ENCODE measurements at places on chromosomes 1 and 21. TPM values are rescaled to one million over a fixed set of nuclear protein-coding genes. Genes with fewer than 3 reads are reported as not detected.

GRCh38 chr1:208533746-208534598 lies 289.8 kb upstream of the PLXNA2 start:
- DNase-seq: no peak

DNA sequence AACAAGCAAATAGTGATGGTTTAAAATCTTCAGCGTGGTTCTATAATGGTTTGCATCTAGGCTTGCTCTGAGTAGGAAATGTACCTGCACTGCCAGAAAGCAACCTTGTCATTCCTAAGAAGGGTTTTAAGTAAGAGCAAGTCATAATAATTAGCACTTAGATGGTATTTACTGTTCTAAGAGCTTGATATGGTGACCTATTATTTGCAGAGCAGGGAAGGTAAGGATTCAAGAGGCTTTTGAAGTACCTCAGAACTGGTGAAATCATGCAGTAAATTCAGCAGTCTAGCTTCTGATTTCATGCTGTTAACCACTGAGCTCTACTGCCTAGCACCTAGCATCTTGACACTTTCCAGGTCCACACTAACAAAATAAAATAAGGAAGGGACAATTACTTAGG lies 23.7 kb downstream of the ATP1A1 start:
- no peak for DNase-seq

DNA sequence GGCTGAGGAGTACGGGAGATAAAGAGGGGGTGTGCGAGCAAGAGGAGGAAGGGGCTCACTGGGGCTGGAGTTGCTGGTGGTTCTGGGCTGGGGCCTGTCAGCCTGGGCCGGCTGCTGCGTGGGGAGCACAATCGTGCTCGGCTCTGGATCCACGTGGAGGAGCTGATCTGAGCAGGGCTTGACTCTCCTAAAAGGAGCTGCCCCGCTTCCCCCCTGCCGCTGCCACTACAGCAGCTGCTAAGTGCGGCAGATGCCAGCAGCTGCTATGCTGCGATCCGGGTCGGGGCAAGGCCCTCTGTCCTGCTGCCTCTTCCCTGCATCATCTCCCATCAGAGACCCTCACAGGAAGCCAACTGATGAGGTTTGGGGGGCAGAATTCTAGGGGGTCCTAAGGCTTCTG lies 165.9 kb downstream of the PCBP3 start:
- DNase-seq: no peak

DNA sequence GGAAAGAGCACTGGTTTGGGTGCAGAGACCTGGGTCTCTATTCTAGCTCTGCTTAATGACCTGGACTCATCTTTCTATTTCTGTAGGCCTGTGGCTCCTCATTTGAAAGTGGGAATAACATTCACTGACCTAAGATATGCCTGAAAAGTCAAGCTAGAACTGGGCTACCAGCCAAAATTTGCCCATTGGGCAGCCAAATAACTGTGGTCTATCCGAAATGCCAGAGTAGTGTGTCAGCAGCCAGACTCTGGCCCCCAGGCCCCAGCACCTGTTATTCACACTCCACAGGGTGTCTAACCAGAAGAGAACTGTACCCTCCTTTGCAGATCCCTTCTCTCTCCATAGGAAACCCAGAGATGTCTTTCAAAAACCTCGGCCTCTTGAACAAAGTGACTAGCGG lies 12.6 kb downstream of the DAB1 start:
- DNase-seq: peak; percentile 22

DNA sequence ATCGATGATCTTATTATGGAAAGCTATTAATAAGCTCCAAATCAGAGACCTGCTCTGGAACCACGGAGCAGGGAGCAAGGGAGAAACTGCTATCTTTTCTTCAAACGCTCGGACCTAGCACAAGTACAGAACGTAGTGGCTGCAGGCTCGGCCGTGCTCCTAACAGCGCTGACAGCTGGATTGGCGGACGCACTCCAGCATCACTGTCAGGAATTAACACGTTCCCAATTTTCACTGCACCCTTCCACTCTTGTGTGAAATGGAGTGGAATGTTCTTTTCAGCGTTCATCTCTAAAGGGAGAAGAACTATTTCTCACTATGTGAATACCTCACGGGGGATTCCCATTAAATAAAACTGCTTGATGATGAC lies 106.9 kb downstream of the ZNF281 start:
- peak; percentile 50 for DNase-seq

DNA sequence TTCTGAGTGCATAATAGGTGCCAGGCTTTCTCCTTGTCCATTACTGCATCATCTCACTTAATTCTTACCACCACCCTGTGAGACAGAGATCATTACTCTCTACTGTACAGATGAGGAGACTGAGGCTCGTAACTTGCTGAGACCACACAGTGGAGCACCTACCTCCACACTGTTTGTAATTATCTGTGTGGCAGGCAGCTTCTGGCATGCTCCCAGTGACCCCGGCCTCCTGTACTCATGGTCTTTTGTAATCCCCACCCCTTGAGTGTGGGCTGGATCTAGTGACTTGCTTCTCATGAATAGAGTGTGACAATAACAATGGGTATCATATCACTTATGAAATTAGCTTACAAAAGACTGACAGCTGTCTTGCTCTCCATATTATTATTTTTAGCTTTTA lies 407.3 kb downstream of the MATN1 start:
- no peak for DNase-seq

GRCh38 chr1:29311352-29312030 lies 75.2 kb downstream of the PTPRU start:
- no peak for DNase-seq

DNA sequence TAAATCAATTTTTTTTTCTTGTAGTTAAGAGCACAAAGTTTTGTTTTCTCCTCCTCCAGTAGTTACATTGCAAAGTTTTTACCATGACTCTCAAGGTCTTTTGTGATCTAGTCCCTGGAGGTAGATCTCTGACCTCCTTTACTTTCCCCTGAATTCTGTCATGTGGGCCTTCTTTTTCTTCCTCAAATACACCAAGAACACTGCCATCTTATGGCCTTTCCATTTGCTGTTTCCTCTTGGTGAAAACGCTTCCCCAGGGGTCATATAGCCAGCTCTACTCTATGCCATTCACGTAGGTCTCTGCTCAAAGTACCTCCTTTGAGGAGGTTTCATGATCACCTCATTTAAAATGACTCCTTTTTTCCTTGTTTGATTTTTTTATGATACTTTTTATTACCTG lies 2.7 kb downstream of the DDX20 start:
- peak; percentile 22 for DNase-seq

GRCh38 chr1:241994171-241994570 lies 4.7 kb downstream of the MAP1LC3C start:
- no peak for DNase-seq

DNA sequence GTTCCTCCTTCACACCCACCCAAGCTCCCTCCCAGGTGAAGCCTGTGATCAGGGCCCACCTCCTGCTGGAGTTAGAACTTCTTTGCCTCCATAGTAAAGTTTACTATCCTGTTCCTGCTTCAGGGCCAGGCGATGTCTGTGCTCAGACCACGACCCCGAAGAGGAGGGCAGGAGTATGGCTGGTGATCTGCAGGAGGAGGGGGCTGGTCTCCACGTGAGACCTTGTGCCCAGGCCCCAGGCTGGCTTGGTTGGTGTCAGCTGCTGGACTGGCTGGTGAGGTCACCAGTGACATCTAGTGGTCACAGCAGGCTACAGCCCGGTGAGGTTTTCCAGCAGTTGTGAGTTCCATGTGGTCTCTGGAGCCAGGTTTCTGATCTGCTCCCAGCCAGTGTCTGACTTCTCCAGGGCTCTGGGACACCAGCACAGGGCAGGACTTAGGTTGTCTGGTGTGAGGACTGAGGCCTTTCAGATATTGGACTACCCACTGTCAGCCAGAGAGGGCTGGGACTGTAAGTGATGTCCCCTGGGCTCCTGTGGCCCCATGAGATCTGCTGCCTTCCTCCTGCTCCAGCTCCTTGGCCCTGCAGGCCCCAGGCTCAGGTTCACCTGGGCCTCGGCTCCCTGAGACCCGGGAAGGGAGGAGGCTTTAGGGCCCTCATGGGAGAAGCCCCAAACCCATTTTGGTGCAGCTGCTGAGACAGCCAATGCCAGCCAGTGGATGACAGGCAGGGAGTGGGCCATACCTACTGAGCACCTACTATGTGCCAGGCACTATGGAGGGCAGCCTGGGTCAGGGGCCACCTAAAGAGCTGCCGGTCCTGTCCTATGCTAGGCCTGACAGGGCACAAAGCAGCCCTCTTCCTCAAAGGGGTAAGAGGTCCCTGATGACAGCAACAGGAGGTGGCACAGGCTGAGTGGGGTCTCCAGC lies 6.0 kb upstream of the UBL4B start:
- DNase-seq: peak; percentile 77

DNA sequence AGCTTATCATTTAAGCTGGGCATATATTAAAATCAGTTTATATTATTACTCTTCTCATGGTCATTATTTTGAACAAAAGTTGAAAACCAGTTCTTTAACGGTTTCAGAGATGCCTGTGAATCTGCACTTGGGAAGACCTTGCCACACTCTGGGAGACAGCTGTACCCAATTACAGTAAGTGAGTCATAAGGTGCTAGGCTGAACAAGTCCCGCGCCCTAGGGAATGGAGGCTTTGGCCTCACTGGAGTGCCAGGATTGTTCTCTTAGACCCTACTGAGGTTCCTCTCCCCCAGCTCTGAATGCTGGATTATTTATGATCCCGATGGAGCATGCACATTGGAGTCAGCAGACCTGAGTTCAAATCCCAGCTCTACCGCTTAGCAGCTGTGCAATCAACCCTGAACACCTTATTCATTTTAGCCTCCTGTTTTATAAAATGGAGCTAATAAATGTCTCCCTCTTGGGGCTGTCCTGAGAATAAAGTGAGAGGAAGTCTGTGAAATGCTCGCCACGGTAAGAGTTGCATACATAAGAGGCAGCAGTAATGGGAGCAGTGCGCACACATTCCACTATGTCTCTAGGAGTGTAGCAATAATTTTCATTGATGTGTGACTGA lies 266.2 kb downstream of the FOXD2 start:
- peak; percentile 91 for DNase-seq

DNA sequence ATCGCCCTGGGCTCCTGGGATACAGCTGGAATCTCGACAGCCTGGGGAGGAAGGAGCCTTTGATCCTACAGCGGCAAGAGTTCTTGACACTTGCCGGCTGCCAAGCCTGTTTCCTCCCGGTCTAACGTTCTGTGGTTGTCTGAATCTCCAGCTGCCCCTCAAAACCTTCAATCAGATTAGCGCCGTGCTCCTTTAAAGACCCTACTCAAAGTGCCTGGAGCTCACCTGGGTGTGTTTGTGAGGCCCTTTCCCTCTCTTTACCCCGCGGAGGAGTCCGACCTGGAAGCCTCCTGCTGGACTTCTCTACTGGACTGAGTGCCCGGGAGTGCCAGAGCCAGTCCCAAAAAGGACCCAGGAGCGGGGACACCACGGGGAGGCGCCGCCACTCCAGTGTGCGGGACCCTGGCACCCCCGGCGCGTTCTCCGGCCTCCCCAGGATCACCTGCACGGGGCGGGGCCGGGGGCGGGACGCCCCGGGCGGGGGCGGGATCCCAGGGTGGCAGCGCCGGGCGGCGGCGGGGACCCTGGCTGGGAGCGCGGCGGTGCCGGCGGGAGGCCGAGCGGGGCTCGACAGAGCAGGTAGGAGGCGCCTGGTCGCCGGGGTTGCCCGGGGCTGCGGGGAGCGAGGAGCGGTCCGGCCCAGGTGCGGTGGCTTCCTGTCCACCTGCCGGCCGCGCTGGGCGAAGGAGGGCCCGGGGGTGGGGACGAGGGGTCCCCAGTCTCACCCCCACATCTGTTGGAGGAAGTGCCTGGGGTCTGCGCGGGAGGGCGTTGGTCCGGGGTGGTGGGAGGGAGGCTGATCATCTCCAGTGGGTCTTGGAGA lies at the start of gene NCMAP:
Gene NCMAP (plus strand): TSS at position 497 of the 823 bp plus-strand sequence. CDS start 39,344 bp downstream, outside the sequence.
- peak; percentile 18 for DNase-seq

GRCh38 chr1:148318123-148318903 lies 164.8 kb downstream of the PPIAL4G start:
- peak; percentile 32 for DNase-seq

- no peak for DNase-seq
Measured at GRCh38 chr1:95325349-95325748, 91.3 kb downstream of the RWDD3 start.

DNA sequence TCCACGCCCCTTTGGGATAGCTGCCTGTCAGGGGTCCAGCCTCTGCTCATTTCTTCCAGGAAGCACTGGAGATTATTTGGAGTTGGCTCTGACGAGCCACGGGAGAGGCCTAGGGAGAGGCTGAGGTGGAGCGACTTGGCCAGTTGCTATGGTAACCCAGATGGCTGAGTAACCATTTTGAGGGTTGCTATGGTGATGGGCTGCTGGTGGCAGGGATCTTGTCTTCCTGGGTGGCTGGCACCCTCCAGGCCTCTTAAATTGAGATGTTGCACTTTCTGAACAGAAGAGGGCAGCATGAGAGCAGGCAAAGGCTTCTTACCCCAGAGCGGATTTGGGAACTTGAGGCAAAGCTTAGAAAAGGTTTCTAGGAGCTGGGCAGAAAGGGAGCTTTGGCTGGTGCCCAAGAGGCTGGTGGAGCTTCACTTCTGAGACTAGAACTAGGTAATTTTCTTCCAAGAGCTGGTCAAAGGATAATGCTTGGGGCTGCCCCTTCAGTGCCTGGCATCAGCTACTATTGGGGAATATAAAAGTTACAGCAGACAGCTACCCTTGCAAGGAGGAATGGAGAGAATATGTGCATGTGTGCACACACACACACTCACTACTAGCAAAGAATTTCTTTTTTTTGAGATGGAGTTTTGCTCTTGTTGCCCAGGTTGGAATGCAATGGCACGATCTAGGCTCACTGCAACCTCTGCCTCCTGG lies 72.5 kb downstream of the NDUFS5 start:
- peak; percentile 97 for DNase-seq

DNA sequence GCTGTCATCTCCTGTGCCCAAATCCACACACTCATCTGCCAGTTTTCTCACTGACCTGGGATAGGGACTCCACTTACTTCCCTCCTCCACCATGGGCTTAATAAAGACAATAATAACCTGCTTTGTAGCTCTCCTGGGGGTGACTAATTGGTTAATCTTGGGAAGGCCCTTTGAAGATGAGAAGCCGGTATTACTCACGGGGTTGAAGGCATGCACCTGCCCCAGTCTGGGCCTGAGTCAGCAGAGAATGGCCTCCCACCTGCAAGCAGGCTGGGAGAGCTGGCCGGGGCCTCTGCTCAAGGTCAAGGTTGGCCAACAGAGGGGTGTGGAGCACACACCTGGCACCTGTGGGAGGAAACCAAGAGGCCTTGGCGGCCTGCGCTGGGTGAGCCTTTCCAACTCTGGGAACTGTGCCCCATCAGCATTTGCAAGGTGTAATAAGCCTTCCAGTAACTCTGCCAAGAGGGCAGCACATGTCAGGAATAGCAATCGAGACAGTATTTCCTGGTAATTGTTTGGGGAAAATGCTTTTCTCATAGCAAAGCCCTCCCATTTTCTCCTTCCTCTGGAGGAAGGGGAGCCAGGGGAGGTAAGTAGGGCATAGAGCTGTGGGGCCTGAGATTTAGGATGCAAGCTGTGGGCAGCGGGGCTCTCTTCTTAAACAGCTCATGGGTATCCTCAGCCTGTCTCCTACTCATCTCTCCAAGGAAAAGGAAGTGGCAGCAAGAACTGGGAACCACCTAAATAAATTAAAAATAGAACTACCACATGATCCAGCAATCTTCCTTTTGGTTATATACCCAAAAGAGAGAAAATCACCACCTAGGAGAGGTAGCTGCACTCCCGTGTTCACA lies 49.0 kb downstream of the TOMM20 start:
- DNase-seq: peak; percentile 35

The NUDT4B gene
- not detected for polyA plus RNA-seq

The CENPS gene
- polyA plus RNA-seq: 34.1 TPM

The RNF19B gene
- 1.6 TPM for polyA plus RNA-seq

The KCNT2 gene
- 0.14 TPM for polyA plus RNA-seq

The E2F2 gene
- 0.51 TPM for polyA plus RNA-seq

The CD5L gene
- not detected for polyA plus RNA-seq

The C1orf141 gene
- polyA plus RNA-seq: not detected
